ENCODE measurements at places on chromosomes 5 and 9. TPM values are rescaled to one million over a fixed set of nuclear protein-coding genes. Genes with fewer than 3 reads are reported as not detected.

The FBLL1 gene
- not detected for total RNA-seq

The KIF4B gene
- 0.07 TPM for total RNA-seq

The CTSV gene
- 0.48 TPM for total RNA-seq

The TAF11L5 gene
- total RNA-seq: not detected

The GFRA3 gene
- 0.32 TPM for total RNA-seq

The CFAP77 gene
- total RNA-seq: not detected

The PITX1 gene
- 0.39 TPM for total RNA-seq

The ZNF300 gene
- total RNA-seq: 0.39 TPM

The FRMD3 gene
- 0.34 TPM for total RNA-seq

The SLC34A3 gene
- not detected for total RNA-seq

The SLC6A18 gene
- total RNA-seq: not detected

The CDO1 gene
- total RNA-seq: 0.18 TPM

The SLC6A7 gene
- not detected for total RNA-seq

The GBA2 gene
- total RNA-seq: 57.0 TPM

The CTXN3 gene
- total RNA-seq: not detected

The TLX3 gene
- total RNA-seq: not detected

The IFNB1 gene
- not detected for total RNA-seq

The GMCL2 gene
- not detected for total RNA-seq

The PCDHA10 gene
- not detected for total RNA-seq

The AQP7 gene
- not detected for total RNA-seq

The POU5F2 gene
- 1.0 TPM for total RNA-seq

The PCA3 gene
- not detected for total RNA-seq

The PCDHGA10 gene
- total RNA-seq: 0.34 TPM

The TRIM7 gene
- 3.9 TPM for total RNA-seq

The GPX3 gene
- total RNA-seq: not detected

The GABRA1 gene
- total RNA-seq: not detected

The WNT8A gene
- not detected for total RNA-seq

The IFNA2 gene
- total RNA-seq: not detected

The HMCN2 gene
- total RNA-seq: not detected

The TAF1L gene
- total RNA-seq: not detected

The PTAR1 gene
- total RNA-seq: 57.2 TPM

The RBM27 gene
- 36.0 TPM for total RNA-seq

The FAM200C gene
- total RNA-seq: 1.3 TPM

The ZNF462 gene
- total RNA-seq: 0.09 TPM

The PHYHD1 gene
- 0.68 TPM for total RNA-seq

The DOK3 gene
- 4.9 TPM for total RNA-seq

The ORM2 gene
- not detected for total RNA-seq

The PCDHGB6 gene
- total RNA-seq: 0.34 TPM

The ARL14EPL gene
- not detected for total RNA-seq

The CARTPT gene
- not detected for total RNA-seq

The ASPN gene
- not detected for total RNA-seq
